GM23248 (cell line): ENCODE measurements at places on chromosomes 16 and 17. TPM values are rescaled to one million over a fixed set of nuclear protein-coding genes. Genes with fewer than 3 reads are reported as not detected.

DNA sequence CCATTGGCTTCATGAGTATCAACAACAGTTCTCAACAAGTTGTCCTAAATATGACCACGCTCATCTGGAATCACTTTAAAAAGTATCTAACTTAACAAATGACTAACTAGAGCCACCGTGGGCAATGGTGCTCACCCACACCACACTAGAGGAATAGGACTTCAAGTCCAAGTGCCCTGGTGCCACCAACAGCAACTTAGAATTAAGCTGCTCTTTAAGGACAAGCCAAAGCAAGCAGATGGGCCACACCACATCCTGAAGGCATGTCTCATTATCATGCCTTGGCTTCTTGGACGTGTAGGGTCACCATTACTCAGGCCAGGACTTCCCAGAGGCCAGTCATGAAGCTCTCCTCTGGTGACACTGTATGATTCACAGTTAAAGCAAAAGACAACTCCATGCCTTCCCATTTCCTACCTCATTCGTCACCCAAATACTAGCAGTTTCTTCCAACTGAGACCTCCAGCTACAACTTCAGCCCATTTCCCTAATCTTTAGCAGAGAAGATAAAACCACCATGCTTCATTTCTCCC is 9.4 kb upstream of the SLC6A4 start:
- peaks cover 14% of the 10 kb centered on the region for H3K4me1 ChIP-seq
- no peaks in the 10 kb centered on the region for H3K27me3 ChIP-seq
- DNase-seq = peak; percentile 94
- H3K36me3 ChIP-seq = peaks cover 6% of the 10 kb centered on the region; the same call in 1 of the 2 replicates
- H3K4me3 ChIP-seq = no peak overlapping the region

- H3K27ac ChIP-seq = no peak overlapping the region
- no peaks in the 10 kb centered on the region for H3K36me3 ChIP-seq
- H3K4me1 ChIP-seq = peaks cover 12% of the 10 kb centered on the region
- peaks cover 4% of the 10 kb centered on the region; the same call in 1 of the 2 replicates for H3K27me3 ChIP-seq
These were observed 123.4 kb downstream of the ASIC2 start for GRCh38 chr17:33169580-33170285.

DNA sequence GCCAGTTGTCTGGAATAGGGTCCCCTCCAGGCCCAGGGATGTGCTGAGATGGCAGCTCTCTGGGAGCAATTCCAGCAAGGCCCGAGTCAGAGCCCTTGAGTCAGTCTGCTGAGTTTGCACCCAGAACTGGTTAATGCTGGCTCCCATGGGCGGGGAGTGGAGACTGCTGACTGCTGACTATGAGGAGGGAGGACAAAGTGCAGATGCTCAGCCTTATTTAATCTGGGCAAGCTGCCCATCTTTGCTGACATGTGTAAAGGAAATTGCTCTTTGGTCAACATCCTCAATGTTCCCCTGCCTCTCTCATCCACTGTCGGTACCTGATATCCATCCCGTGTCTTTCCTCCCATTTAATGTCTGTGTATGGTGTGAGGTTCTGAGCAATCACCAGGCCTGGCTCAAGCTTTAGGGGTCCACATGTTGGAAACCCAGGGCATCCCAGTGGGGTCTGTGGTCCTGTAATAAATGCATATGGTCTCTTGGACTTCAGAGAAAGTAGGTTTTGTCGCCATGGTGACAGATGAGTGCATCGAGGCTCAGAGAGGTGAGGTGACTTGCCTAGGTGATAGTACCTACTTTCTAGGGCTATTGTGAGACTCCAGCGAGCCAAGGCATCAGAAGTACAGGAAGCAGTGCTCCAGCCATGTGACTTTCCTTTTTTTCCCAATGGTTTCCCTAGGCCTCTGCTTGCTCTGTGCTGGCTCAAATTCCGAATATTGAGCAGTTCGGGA is 20.0 kb upstream of the RNF135 start:
- 0 out of 2 replicates have a peak, but pooled peaks cover 4% of the 10 kb centered on the region for H3K4me1 ChIP-seq
- H3K27ac ChIP-seq = no peak overlapping the region
- H3K4me3 ChIP-seq = no peak overlapping the region
- H3K27me3 ChIP-seq = no peaks in the 10 kb centered on the region
- no peaks in the 10 kb centered on the region for H3K36me3 ChIP-seq

GRCh38 chr17:78915872-78916632 is 9.1 kb downstream of the TIMP2 start:
- no peaks in the 10 kb centered on the region for H3K27me3 ChIP-seq
- DNase-seq = peak; percentile 93
- H3K4me1 ChIP-seq = peaks cover 37% of the 10 kb centered on the region
- peak overlapping the region; percentile 53 for H3K4me3 ChIP-seq

- no peaks in the 10 kb centered on the region for H3K4me1 ChIP-seq
- no peak overlapping the region for H3K27ac ChIP-seq
- H3K4me3 ChIP-seq = no peak overlapping the region
- peaks cover 61% of the 10 kb centered on the region for H3K27me3 ChIP-seq
- H3K36me3 ChIP-seq = no peaks in the 10 kb centered on the region
These were observed 37.9 kb downstream of the IRF8 start for GRCh38 chr16:85936816-85937215.

DNA sequence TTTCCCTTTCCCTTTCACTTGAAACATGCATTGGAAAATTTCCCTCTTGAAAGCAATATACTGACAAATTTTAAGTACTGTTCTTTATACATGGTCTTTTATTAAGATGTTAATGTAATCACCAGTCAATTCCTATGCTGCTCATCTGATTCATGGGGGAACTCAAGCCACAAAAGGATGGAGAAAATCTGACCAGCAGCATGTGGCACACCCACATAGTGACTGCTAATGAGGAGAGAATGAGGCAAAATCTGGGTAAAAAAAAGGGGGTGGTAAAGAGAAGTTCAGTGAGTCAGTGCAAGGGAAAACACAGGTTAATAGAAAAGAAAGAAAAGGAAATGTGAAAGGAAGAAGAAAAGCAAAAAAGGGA is 11.3 kb downstream of the RFFL start:
- no peaks in the 10 kb centered on the region for H3K27me3 ChIP-seq
- 0 out of 2 replicates have a peak overlapping the region, but pooled peaks have one; percentile 11 for H3K27ac ChIP-seq
- peak; percentile 64 for DNase-seq
- no peak overlapping the region for H3K4me3 ChIP-seq
- peaks cover 23% of the 10 kb centered on the region for H3K4me1 ChIP-seq

- H3K27ac ChIP-seq = peak overlapping the region; percentile 74
- no peaks in the 10 kb centered on the region for H3K36me3 ChIP-seq
- DNase-seq = peak; percentile 26
- H3K27me3 ChIP-seq = peaks cover 10% of the 10 kb centered on the region
These were observed 1.0 kb upstream of the RRAD start for GRCh38 chr16:66926171-66926947.

GSPT1 gene
- total RNA-seq = 72.8 and 78.7 TPM in 2 replicates

METTL22 gene
- total RNA-seq = 31.5 and 36.9 TPM in 2 replicates

TBC1D3I gene
- not detected in 2 replicates for total RNA-seq
